Stimulated activated effector memory CD8-positive, alpha-beta T cell treated with anti-CD3 and anti-CD28 coated beads, Interleukin-12 subunit alpha, Interleukin-12 subunit beta, amount 100 ng/mL, for 72 hours (primary cell): ENCODE measurements at places on chromosomes 5 and 9.

DNA sequence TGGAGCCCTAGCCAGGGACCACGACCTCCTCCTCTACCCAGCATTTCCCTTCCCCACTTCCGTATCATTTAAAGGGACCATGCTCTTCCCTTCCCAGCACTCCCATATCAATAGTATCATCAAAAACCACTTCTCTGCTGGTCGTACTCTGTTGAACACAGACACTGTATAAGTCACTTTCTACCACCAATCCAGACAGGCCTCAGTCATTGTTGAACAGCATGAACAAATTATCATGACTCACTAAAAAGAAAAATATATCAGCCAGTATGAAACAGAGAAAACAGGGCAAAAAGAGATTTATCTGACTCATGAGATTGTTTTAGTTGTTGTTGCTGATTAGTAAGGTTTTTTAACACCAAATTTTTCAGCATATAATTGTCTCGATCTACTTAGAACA is 89.8 kb downstream of the CDKN2A start:
- no peak for DNase-seq

DNA sequence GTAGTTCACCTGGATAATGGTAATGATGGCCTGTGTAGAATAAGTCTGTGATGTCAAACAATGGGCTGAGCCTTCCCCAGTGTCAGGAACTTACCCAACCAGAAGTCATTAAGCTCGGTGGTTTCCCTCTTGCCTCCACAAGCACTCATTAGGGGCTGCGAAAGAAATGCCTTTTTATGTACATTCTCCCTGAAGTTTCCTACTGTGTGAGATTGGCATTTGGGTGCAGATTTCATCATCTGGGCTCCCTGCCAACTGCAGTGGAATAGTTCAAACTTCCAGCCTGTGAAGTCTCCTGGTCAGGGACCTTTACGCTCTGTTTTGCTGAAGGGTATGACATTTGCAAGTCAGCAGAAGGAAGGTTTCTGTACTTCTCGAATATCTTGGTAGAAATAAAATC is 41.6 kb upstream of the TMEM215 start:
- no peak for DNase-seq

- no peak for DNase-seq
Measured at GRCh38 chr5:39755452-39755851, 330.7 kb upstream of the DAB2 start.

GRCh38 chr9:80934095-80934494 is 755.3 kb downstream of the TLE1 start:
- no peak for DNase-seq

DNA sequence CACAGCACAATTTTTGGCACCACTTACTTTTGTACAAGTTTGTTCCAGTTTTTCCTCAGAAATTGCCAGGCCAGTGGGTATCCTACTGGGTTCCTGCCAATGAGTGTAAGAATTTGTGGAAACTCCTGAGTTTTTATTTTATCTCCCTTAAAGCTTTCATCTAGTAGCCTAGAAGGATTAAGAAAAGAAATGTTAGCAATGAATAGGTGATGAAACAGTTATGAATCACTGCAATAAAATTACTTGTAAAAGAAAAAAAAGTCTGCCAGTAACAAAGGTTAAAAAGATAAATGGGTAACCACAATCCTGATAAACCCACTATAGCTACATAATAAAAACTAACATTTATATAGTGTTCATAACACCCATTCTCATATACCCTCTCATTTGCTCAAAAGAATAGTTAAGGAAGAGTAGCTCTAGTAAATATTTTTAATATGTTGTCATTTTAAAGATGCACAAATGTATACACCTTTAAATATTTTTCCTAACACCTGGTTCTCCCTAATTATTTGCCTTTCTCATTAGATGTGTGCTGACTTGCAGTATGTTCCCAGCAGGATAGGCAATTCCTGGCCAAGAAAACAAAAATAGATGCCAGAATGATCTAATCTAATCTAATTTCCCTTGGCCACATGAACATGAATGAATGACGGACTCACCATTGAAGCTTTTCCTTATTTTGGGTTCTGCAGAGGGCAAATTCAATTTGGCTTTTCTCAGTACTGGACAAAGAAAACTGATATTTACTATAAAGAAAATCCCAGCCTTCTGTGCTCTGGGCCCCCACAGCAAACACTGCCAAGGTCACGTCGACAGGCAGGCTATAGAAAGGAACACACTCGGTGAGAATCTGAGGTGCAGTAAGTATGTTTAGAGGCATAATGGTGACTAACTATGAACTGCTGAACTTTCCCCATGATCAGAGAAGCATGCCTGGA is 26.4 kb downstream of the ERAP1 start:
- DNase-seq: no peak
